ENCODE measurements at places on chromosomes 5 and 9.
A peak's percentile ranks its signal among the peaks of the same experiment; 100 is the strongest.

GRCh38 chr9:136056546-136057235 lies 38.4 kb downstream of the NACC2 start:
- DNase-seq = no peak

DNA sequence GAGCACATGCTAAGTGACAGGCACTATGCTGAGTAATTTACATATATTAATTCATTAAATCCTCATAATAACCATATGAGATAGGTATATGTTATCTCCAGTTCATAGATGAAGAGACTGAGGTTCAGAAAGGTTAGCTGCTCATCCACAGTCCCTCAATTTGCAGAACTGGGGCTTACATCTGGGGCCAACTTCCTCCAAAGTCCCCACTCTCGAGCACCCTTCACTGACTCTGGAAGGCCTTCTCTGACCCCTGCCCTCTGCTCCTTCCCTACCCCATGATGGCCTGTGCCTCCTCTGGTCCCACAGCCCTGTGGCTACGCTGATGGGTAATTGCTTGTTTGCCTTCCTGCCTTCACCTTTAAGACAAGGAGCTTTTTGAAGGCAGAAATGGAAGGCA lies 71.6 kb downstream of the C5orf15 start:
- no peak for DNase-seq

DNA sequence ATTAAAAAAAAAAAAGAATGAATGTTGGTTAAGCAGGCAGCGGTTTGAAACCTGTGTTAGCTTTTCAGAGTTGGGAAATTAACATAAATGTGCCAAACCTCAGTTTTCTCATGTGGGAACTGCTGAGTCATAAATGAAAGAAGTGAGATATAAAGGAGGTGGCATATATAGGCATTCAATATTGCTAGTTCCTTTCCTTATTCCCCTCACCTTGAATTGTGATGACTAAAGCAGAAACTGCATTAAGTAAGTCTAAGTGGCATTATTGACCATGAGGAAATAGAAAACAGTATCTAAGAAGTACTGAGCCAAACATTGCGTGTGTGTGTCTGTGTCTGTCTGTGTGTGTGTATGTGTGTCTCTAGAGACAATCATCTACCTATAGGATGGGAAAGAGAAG lies 691.2 kb downstream of the TLR4 start:
- no peak for DNase-seq

GRCh38 chr5:32531885-32532520 lies 53.4 kb upstream of the SUB1 start:
- no peak for DNase-seq

GRCh38 chr5:161149078-161149477 lies 297.1 kb upstream of the ATP10B start:
- no peak for DNase-seq

- DNase-seq = no peak
Observed at GRCh38 chr9:121280715-121281613, 13.0 kb downstream of the GSN start.

DNA sequence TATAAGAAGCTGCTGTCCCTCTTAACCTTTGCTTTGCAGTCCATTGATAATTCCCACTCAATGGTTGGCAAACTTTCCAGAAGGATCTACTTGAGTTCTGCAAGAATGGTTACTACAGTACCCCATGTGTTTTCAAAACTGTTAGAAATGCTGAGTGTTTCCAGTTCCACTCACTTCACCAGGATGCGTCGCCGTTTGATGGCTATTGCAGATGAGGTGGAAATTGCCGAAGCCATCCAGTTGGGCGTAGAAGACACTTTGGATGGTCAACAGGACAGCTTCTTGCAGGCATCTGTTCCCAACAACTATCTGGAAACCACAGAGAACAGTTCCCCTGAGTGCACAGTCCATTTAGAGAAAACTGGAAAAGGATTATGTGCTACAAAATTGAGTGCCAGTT lies 27.8 kb upstream of the SETD9 start:
- no peak for DNase-seq

- DNase-seq = no peak
Observed at GRCh38 chr5:15692706-15693381, 192.9 kb downstream of the FBXL7 start.

GRCh38 chr9:27154908-27155307 lies 45.9 kb downstream of the TEK start:
- no peak for DNase-seq

GRCh38 chr9:18459962-18460584 lies 13.9 kb upstream of the ADAMTSL1 start:
- no peak for DNase-seq

GRCh38 chr5:82754759-82755158 lies 322.4 kb downstream of the TMEM167A start:
- no peak for DNase-seq

DNA sequence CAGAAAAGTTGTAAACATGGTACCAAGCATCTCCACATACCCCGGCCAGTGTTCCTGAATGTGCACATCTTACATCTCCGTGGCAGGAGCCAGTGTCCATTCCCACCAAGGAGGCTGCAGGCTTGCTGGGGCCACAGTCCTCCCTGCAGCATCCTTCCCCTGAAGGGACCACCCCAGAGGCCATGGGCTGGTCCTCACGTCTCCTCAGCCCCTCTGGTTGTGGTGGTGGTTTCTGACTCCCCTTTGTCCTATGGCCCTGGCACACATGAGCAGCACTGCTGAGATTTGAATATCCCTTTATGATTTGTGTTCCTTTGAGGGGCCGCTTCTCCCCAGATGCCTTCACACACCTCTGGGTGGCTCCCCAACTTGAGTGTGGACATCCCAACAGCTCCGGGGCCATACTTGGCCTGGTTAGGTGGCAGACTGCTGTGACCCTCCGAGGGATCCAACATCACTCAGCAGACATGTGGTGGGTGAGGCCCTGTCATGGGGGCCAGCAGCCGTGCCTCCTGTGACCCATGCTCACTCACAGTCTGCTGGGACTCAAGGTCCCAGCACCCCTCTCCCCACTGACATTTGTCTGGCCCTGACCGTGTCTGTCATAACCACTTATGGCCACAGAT lies 14.3 kb downstream of the PHF2 start:
- DNase-seq = no peak

- peak; percentile 86 for DNase-seq
Observed at GRCh38 chr9:84669288-84670137, at the start of gene NTRK2. Gene NTRK2 (plus strand): TSS chr9:84669729. CDS start chr9:84670749, 1,020 bp downstream.

- DNase-seq = no peak
Observed at GRCh38 chr5:179509239-179509638, 41.1 kb upstream of the RUFY1 start.

DNA sequence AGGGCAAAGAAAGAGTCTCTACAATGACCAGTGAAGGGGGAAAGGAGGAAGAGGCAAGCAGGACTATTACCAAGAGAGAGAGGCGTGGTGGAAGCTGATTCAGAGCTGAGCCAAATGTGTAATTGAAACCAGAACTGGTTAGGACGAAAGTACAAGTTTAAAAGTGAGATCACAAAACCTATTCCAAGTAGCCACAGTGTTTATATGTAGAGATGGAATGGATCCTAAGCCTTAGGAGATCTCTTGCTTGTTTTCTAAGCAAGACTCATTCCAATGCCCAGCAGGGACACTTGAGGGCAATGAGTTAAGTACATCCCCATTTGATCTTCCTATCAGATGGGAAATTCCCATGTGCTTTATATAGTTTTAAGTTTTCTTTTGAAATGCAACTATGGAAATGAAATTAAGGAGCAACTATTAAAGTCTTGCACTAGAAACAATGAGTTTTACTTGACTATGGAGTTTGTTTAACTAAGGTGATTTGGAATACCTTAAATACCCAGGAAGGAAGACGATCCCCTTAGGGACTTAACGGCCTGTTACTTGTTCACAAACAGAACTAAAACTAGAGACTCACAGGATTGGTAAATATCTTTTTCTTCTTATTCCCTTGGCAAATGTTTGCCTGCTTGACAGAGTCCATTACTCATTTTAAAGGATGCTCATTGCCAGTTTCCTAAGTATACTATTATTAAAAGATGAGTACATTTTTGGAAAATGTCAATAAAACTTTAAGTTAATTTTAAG lies 51.1 kb upstream of the SNX2 start:
- DNase-seq = no peak

DNA sequence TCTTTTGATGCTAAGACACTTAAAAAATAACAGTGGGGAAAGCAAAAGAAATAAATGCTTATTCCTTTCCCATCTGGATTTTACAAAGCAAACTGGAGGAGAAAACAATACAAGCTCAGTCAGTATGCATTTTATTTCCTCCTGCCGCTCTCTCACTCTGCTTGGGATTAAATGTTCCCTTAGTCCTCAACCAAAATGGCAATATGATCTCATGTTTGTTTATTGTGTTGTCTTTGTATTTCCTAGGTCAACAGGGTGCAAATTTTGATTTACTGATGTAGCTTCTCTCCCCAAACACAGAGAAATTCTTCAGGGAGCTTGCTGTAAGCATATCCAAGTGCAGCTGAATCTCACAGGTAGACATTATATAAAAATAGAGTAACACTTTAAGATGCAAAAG lies 92.1 kb upstream of the ERBIN start:
- no peak for DNase-seq

GRCh38 chr5:152723482-152723881 lies 318.4 kb upstream of the NMUR2 start:
- DNase-seq = no peak

DNA sequence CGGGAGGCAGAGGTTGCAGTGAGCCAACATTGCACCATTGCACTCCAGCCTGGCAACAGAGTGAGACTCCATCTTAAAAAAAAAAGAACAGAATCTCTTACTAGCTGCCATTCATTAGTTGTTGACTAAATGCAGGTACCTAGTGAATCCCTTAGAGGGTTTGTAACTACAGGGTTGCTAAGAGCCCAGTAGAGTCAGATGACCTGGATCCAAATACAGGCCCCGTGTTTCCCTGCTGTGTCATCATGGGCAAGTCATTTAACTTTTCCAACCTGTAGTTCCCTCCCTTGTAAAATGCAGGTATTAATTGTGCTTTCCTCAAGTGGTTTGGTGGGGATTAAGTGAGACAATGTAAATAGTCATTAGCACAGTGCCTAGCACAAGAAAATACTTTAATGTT lies 32.8 kb downstream of the PLAC8L1 start:
- no peak for DNase-seq

GRCh38 chr5:122332599-122333555 lies 20.8 kb downstream of the SNCAIP start:
- no peak for DNase-seq

DNA sequence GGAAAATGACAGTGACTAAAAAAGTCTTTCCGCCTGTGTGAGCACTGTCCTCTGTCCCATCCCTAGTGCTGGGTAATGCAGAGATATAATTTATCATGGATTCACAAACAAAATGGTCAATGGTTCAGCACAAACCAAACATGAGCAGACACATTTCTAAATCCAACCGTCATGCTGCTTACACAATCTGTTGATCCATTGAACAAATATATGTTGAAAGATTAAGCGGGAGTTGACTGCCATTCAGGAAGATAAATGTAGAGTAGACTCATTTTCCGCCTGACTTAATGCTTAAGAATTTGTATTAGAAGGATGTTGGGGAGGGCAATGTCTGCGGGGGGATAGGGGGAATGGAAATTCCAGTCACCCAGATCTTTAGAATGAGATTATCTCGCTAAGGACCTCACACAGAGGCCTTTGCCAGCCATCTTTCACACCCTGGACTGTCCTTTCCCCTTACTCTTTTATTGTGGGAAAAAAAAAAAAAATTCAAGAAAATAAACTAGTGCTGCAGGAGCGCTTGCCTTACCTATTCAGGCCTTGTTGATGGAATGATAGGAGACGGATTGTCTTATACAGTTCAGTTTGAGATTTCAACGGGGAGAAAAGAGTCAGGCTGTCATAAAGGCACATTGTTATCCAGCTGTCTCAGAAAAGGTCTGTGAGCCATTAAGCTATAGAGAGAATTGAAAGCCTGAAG lies 153.7 kb downstream of the TLE1 start:
- peak; percentile 80 for DNase-seq

GRCh38 chr5:1666812-1667588 lies 132.6 kb downstream of the MRPL36 start:
- peak; percentile 77 for DNase-seq

GRCh38 chr5:6505783-6506557 lies 57.3 kb downstream of the UBE2QL1 start:
- DNase-seq = no peak

- no peak for DNase-seq
Observed at GRCh38 chr5:28430565-28431178, 1392.3 kb upstream of the CDH9 start.

- DNase-seq = no peak
Observed at GRCh38 chr9:2479056-2479565, 142.5 kb upstream of the VLDLR start.

DNA sequence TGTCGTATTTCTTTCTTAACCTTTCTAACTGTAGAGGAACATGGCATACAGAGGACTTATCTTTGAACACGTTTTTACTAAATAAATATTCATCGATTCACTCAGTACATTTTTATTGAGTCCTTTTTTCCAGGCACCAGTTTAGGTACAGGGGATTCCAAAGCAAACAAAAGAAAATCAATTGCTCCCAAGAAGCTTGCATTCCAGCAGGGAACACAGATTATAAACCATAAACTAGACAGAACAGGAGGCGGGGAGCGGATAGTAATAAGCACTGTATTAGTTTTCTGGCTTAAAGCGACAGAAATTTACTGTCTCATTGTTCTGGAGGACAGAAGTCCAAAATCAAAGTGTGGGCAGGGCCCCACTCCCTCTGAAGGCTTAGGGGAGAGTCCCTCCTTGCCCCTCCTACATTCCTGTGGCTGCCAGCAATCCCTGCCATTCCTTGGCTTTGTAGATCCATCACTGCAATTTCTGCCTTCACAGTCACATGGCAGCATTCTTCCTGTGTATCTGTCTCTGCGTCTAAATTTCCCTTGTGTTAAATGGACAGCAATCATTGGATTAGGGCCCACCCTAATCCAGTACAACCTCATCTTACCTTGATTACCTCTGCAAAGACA lies 115.5 kb downstream of the COL23A1 start:
- DNase-seq = no peak

GRCh38 chr5:115262321-115263077 lies at the start of gene PGGT1B:
Gene PGGT1B (minus strand): TSS chr5:115262877. CDS start chr5:115262851, 26 bp downstream.
- peak; percentile 93 for DNase-seq

- no peak for DNase-seq
Observed at GRCh38 chr9:126386088-126386487, 59.5 kb downstream of the MVB12B start.

GRCh38 chr9:105483618-105484017 lies 35.8 kb downstream of the FSD1L start:
- no peak for DNase-seq
